ENCODE measurements at places on chromosomes 7 and 10.

GRCh38 chr10:43204943-43205671 lies 61.8 kb downstream of the RASGEF1A start:
- peak; percentile 54 for DNase-seq

GRCh38 chr7:131095346-131095745 lies 232.3 kb upstream of the MKLN1 start:
- no peak for DNase-seq

GRCh38 chr10:133174689-133175263 lies 14.8 kb downstream of the KNDC1 start:
- no peak for DNase-seq

DNA sequence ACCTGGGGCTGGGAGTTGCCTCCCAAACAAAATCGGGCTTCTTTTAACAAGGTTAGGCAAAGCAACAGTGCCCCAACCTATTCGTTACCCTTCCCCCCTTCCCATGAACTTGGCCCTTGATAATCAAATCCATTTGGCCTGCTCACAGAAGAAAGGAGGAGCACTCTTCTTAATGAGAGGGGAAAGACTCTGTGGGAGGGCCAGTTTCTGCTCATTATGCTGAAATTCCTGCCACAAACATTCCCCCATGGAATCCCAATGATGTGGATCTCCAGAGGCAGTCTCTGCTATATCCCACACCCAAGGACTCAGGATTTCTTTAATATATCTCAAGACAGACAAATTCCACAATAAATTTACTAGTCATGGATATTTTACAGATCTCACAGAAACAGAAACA lies 43.0 kb downstream of the LSM5 start:
- no peak for DNase-seq

DNA sequence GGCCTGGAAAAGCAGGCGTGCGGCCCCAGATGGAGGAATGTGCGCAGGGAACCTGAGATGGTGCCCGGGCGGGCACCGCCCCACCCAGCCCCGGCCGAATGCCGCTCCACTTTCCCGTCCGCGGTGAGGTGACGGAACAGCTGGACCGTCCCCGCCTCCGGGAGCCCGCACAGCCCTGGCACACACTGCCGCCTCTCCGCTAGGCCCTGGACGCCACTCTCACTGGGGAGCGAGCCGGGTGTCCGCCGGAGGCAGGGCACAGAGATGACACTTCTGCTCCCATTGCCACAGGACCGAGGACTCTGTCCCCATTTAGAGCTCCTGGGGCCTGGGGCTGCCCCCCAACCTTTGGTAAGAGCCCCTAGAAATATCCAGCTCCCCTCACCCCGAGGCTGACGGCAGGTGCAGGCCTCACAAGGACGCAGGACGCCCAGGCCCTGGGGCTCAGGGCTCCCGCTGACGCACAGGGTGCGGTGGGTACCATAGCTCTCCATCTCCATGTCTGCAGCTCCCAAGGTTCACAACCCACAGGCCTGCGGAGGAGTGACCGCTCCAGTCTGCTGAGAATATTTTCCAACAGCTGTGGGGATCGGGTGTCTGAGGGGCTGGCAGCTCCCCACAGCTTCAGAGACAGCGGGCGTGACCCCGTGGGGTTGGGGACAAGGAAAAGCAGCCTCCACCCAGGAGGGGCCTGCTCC lies 52.2 kb upstream of the PDGFA start:
- DNase-seq = no peak

DNA sequence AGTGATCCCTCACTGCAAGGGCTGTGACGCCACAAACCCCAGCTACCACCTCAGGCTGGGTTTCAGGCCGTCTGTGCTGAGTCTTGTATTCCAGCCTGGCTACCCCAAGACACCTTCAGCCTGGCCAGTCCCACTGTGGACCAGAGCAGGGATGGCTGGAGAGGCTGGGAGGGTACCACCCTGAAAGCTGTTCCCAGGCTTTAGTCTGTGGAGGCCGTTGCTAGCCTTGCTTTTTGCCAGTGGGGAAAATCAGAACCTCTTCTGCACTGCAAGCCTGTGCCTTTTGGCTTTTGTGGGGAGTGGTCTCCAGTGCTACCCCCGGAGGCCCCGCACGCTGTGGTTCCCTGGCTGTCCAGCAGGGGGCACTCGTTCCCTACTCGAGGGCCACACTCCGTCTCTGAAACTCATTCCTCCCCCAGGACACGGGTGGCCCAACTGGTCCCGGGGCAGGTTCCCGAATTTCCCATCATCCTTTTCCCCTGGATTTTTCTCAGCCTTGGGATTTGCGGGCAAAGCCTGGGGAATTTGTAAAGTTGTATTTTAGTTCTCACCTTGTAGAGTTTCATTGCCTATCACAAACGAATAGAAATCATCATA lies 128.4 kb upstream of the BTBD16 start:
- no peak for DNase-seq

DNA sequence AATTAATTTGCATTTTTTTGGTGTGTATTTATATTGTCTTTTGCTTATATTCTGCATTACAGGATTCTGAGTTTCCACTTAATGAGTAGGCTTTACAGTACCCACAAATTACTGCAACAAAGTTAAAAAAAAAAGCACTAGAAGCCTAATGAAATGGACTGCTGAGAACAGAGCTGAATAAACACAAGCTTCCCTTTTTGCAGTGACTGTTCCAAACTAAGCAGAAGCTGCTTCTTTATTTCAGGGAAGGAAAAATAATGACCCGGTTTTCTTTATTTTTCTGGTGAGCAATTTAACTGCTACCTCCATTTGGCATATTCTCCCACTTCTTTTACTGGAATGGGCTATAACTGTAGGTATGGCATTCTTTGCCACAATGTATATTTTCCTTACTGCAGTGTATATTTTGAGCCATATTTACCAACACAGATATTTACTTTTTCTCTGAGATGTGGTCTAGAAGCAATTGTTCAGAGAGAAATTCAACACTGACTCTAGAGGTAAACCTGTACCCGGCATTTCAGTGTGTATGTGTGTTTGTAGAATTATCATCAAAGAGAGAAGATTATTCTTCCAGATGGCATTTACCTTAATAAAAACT lies 56.9 kb downstream of the HDAC9 start:
- DNase-seq = no peak

DNA sequence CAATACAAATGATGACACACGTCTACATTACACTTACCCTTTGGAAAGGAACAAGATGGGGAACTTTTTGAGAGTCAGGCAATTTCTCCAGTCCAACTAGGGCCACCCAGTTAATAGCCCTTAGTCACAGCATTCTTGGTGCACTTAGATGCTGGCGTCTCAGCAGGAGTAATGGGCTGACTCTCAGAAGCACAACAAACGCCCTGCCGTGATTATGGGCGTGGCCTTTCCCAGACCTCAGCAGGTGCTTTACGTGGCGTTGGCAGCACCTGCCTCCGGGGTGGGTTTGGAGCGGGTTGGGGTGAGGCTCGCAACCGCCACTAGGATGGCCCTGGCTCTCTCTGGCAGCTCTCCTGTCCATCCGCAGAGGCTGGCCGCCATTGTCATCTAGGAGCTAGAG lies 147.6 kb upstream of the SHH start:
- peak; percentile 62 for DNase-seq

DNA sequence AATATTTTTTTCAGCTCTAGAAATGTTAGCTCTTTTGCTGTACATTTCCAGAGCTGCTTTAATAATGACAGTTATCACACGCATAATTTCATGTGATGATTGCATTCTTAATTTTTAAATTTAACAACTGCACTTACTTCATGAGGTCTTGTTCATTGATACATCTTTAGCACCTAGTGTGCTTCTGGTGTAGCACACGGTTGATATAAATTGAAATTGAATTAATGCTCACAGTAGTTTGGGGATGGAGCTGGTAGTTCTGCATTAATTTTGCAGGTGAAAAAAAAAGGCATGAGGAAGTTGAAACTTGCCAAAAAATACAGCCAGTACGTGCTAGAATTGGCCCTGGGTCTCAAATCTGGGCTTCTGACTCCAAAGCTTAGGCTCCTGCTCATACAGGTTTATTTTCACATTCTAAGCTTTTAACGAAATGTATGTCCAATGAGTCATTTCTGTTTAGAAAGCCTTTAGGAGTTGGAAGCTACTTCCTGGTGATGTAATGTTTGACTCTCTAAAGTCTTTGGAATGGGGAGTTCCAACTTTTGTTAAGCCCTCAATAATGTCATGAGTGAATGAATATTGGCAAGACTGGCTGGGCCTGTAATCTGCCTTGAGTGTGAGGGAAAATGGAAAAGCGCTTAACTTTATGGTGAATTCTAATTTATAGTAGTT lies 62.5 kb downstream of the DAGLB start:
- peak; percentile 100 for DNase-seq

GRCh38 chr10:98261436-98262277 lies 6.3 kb downstream of the LOXL4 start:
- no peak for DNase-seq

DNA sequence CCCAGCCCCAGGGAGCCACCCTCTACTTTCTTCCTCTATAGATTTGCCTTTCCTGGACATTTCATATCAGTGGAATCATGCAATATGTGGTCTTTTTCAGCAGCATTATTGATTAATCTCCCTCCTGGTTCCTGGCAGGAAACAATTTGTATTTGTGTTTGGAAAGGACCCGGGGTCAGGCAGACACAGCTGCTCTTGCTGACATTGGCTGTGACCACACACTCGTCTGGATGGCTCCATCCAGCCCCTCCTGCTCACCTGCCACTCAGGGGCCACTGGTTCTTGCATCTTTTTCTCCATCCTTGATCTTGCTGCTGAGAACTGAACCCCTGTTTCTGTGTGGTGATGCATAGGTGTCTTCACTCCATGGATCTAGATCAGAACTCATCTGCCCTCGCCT lies 176.6 kb upstream of the MKI67 start:
- DNase-seq = no peak

DNA sequence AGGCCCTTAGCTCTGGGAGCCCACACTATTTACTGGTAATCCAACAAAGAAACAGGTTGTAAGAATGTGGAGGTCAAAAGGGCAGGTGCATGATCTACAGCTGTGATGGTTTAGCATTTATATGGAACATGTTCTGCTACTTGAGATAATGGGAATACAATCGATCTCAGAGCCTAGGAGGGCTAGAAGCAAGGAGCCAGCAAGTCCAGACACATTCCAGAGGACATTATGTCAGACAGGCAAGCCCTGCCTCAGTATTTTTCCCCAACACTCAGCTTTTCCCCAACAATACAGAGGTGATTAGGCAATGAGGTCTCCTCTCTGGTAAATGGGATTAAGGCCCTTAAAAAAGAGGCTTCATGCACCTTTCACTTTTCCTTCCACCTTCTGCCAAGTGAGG lies 21.4 kb upstream of the GNAT3 start:
- peak; percentile 22 for DNase-seq

DNA sequence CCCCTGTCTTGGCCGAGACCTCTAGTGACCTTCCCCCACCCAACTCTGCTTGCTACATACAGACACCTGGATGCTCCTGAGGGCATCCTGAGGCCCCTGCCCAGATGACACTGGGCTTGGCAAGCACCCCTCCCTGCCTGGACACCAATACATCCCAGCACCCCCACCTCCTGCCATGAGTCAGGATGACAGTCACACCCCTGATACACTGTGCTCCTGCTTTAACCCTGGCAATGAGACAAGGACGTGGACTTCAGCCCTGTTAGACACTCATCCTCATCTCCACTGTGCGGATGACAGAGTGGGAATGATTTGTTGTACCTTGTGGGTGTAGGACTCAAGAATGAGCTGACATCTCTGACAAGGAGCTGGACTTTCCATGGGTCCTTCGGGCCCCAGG lies 186.3 kb upstream of the ADCY1 start:
- no peak for DNase-seq

DNA sequence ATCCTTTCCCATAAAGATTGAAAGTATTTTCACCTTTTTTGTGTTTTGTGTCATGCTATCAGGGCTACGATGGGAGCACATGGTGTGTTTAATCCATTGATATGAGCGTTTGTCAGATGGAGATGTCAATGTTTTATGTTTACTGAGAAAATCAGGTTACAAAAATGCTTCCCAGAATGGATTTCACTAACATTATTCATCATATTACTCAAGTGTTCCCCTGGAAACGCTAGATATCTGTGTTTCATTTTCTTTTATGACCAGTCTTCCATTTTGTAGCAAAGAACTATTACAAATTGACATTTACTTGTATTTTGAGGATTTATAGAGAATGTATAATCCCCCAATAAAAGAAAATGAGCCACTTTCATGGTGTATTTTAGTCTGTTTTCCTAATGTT lies 293.5 kb upstream of the AKR1E2 start:
- no peak for DNase-seq

DNA sequence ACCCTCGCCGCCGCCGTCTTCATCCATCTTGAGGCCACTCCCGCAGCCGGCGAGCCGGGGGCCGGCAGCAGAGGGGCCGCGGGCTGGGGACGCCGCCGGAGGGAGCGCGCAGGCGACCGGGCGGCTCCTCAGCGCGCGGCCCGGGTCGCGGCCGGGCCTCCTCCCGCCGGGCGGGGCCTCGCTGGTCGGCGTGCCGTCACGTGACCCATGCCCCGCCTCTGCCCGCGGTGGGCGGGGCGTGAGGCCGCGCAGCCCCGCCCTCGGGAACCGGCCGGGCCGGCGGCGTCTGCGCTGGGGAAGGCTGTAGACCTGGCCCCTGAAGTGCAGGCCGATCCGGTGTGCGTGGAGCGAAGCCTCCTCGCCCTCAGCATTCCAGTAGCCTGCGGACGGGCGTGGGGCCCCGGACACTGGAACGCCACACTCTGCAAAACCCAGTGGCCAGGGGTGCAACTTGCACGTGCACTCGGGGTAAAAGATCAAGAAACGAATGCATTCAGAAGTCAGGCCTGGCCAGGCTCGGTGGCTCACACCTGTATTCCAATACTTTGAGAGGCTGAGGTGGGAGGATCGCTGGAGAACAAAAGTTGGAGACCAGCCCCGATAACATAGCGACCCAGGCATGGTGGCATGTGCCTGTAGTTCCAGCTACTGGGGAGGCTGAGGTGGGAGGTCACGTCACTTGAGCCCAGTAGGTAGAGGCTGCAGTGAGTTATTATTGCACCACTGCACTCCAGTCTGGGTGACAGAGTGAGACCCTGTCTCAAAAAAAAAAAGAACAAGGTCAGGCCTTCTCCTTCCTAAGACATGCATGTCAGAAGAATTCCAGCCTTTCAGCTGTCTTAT lies at the start of gene CYTH3:
CYTH3 (minus strand) TSS at position 144 of the 843 bp plus-strand sequence; CDS start at position 27, 117 bp downstream.
- DNase-seq = peak; percentile 36

GRCh38 chr7:137331378-137331777 lies 12.2 kb downstream of the PTN start:
- peak; percentile 62 for DNase-seq
